Renal pelvis (tissue), 12 donors: ENCODE measurements at places on chromosomes 16 and 17. TPM values are rescaled to one million over a fixed set of nuclear protein-coding genes. Genes with fewer than 3 reads are reported as not detected.

- no peak for DNase-seq
Observed at GRCh38 chr16:10322723-10323527, 62.9 kb upstream of the ATF7IP2 start.

DNA sequence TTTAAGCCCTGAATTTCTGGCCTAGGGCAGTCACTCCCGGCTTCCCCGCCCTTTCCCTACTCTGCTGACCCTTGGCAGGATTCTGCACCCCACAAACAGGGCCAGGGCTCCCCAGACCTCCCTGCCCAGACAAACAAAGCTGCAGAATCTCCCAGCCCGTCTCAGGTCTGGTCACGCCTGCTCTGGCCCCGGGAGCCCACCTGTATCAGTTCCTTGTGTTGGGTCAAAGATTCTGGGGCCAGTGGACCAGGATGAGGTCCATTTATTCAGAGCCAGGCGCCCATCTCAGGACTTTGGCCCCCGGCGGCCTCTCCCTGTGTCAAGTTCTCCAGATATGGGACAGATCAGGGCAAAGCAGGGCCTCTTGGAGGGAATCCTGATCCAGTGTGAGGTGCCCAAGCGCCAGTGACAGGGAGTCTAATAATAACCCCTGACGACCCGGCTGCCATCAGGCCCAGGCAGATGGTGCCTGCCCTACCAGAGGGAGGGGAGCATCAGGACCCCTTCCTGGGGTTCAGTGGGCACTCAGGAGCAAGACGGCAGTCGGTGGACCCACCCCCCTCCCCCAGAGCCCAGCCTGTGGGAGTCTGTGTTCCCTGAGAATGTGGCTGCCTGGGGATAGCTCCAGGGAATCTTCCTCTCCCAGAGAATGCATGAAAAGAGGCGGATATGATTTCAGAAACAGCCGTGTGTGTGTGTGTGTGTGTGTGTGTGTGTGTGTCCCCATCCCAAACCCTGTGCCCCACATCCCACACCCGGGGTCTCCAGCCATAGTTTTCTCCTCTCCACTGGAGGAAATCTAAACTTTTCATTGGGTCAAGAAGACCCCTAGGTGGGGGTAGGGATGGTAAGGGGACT lies 1.3 kb downstream of the TTYH2 start:
- DNase-seq: no peak

DNA sequence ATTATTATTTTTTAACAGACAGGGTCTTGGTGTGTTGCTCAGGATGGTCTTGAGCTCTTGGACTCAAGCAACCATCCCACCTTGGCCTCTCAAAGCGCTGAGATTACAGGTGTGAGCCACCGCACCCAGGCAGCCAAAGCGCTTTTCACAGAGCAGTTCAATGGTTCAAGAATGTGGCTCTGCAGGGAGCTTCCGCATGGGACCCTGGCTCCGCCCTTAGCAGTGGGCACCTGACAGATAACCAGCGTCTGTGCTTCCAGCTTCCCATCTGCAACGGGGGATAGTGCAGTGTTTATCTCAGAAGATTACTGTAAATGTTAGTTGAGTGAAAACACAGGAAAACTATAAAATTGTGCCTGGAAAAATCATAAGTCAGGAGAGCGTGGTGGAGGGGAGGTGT lies 99.4 kb downstream of the KCNJ12 start:
- DNase-seq: no peak

GRCh38 chr17:79189305-79189704 lies 114.7 kb downstream of the ENGASE start:
- DNase-seq: no peak

The KCNAB3 gene
- polyA plus RNA-seq: 10.6 TPM

The NGFR gene
- 8.2 TPM for polyA plus RNA-seq

The CCDC47 gene
- 109 TPM for polyA plus RNA-seq

- no peak for DNase-seq
Observed at GRCh38 chr17:12719948-12720347, 54.3 kb downstream of the MYOCD start.

GRCh38 chr17:44922746-44923470 lies 7.6 kb upstream of the GFAP start:
- no peak for DNase-seq
